ENCODE measurements at places on chromosomes 12 and 14. TPM values are rescaled to one million over a fixed set of nuclear protein-coding genes. Genes with fewer than 3 reads are reported as not detected.

TMEM179 gene
- not detected for total RNA-seq

B4GALNT1 gene
- not detected for total RNA-seq

RIN3 gene
- total RNA-seq, result 82.4 TPM

CCDC88C gene
- 266 TPM for total RNA-seq

EPS8 gene
- total RNA-seq, result 1.7 TPM

KRT72 gene
- total RNA-seq, result 5.6 TPM

GPR137C gene
- 0.08 TPM for total RNA-seq

PXN gene
- total RNA-seq, result 170 TPM

DHRS1 gene
- total RNA-seq, result 28.5 TPM

NTF3 gene
- total RNA-seq, result not detected

C1R gene
- total RNA-seq, result 3.8 TPM

PTPRQ gene
- total RNA-seq, result not detected

KCNK10 gene
- not detected for total RNA-seq

SLC25A21 gene
- total RNA-seq, result not detected

CACNA2D4 gene
- 9.6 TPM for total RNA-seq

FZD10 gene
- total RNA-seq, result not detected

OR4E2 gene
- not detected for total RNA-seq

HOXC12 gene
- total RNA-seq, result not detected

DNM1L gene
- total RNA-seq, result 76.1 TPM

CFAP251 gene
- total RNA-seq, result 0.68 TPM

ERP27 gene
- 9.5 TPM for total RNA-seq

TAS2R43 gene
- total RNA-seq, result not detected

GLT1D1 gene
- total RNA-seq, result not detected

NFATC4 gene
- not detected for total RNA-seq

FGF6 gene
- not detected for total RNA-seq

KRT74 gene
- total RNA-seq, result not detected

ESRRB gene
- total RNA-seq, result 0.81 TPM

FRS2 gene
- total RNA-seq, result 32.4 TPM

RDH16 gene
- total RNA-seq, result 0.33 TPM

ZFHX2 gene
- 0.25 TPM for total RNA-seq

MYH7 gene
- not detected for total RNA-seq

MYH6 gene
- not detected for total RNA-seq

ANKRD13A gene
- 38.8 TPM for total RNA-seq

SERPINA10 gene
- total RNA-seq, result not detected

TMEM121 gene
- 3.4 TPM for total RNA-seq

P3H3 gene
- total RNA-seq, result 4.9 TPM

GPRC5D gene
- total RNA-seq, result not detected

RASSF9 gene
- not detected for total RNA-seq

CLEC4A gene
- total RNA-seq, result 0.81 TPM

MYO1A gene
- 0.81 TPM for total RNA-seq

BATF gene
- 4.3 TPM for total RNA-seq

SLC5A8 gene
- not detected for total RNA-seq

NPFF gene
- total RNA-seq, result not detected

FBXO34 gene
- 46.3 TPM for total RNA-seq

TEX22 gene
- not detected for total RNA-seq

TMPRSS12 gene
- total RNA-seq, result not detected

AKAP6 gene
- 2.4 TPM for total RNA-seq

CLEC9A gene
- not detected for total RNA-seq

ARPC3 gene
- 123 TPM for total RNA-seq

PZP gene
- not detected for total RNA-seq

MDGA2 gene
- total RNA-seq, result not detected

CCDC175 gene
- total RNA-seq, result not detected

ALDH2 gene
- 0.36 TPM for total RNA-seq

SVOP gene
- total RNA-seq, result not detected

INHBC gene
- total RNA-seq, result 0.17 TPM

KRT85 gene
- total RNA-seq, result not detected

IFT43 gene
- total RNA-seq, result 9.0 TPM

MSI1 gene
- not detected for total RNA-seq

SLC7A7 gene
- total RNA-seq, result 0.33 TPM
